ENCODE measurements at places on chromosomes 7 and 10. TPM values are rescaled to one million over a fixed set of nuclear protein-coding genes. Genes with fewer than 3 reads are reported as not detected.

SYCE1 gene
- 0.16 TPM for total RNA-seq

FAM20C gene
- 8.2 TPM for total RNA-seq

RBM48 gene
- total RNA-seq = 8.3 TPM

TNPO3 gene
- total RNA-seq = 38.7 TPM

RAB19 gene
- not detected for total RNA-seq

TRIM4 gene
- 14.2 TPM for total RNA-seq

HKDC1 gene
- 0.16 TPM for total RNA-seq

CPVL gene
- 7.0 TPM for total RNA-seq
